Eye (tissue), 1 donor: ENCODE measurements at places on chromosomes 4 and X.

- peak; percentile 50 for DNase-seq
Measured at GRCh38 chrX:70262952-70263567, 3.1 kb upstream of the P2RY4 start.

GRCh38 chr4:86837691-86838503 is 11.3 kb downstream of the SLC10A6 start:
- no peak for DNase-seq

DNA sequence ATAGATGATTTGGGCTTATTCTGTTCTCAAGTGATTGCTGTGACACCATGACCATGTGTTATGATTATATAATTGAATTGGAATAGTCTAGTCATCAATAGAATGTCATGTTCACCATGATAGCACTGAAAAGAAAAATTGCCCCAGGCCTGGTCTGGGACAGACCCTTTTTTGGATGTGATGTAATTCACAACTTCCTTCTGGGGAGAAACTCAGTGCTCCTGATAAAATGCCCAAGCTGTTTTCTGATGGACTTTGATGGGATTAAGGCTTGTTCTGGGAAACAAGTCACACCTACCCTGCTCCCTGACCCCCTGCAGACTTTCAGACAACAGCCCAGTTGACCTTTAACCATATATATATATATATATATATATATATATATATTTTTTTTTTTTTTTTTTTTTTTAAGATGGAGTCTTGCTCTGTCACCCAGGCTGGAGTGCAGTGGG is 65.3 kb downstream of the RHOH start:
- no peak for DNase-seq

DNA sequence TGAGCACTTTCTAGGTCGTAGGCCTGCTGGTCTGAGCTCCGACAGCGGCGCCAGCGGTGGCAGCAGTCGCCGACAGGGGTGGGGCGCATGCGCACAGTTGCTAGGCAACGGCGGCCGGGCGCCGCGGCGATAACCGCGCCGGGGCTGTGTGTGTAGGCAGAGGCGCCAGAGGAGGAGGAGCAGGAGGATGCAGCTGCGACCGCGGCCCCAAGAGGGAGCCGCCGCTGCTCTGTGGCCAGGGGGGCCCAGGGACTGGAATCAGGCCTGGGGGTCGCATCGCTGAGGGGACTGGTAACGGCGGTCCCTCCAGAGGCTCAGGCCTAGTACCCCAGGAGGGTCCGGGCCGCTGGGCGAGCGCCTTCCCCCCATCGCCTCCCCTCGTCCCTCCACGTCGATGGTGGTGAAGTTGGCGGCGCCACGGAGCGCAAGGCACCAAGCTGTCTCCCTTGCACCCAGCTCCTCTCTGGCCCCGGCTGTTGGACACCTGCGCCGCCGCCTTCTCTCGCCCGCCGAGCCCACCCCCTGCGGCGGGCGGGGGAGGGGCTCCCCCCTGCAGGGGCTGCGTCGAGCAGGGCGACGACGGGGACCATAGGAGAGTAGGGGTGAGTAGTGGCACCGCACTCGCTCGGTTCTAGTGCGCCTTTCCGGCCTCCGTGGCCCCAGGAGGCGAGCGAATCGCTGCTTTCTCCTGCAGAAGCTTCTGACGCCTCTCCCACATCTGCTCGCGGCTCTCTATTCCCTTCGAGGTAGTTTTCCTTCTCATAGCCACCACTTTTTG is 58.6 kb upstream of the ZC4H2 start:
- peak; percentile 90 for DNase-seq

DNA sequence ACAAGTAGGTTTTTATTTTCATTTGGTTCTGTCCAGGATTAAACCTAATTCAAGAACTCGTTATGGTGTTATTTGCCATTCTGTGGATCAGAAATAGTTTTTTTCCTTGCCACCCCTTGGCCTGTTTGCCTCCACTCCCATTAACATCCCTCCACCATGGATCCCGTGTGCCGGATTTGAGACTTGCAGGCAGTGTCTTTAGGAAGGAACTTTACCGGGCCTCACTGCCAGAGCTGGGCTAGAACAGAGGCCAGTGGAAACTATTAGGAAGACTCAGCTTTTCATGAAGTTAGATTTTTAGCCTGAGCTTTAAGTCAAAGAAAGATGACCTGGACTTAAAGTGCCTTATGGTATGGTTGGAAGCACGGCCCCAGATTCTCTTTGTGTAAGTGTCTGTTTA is 2.4 kb downstream of the KLHL2 start:
- DNase-seq, result no peak

DNA sequence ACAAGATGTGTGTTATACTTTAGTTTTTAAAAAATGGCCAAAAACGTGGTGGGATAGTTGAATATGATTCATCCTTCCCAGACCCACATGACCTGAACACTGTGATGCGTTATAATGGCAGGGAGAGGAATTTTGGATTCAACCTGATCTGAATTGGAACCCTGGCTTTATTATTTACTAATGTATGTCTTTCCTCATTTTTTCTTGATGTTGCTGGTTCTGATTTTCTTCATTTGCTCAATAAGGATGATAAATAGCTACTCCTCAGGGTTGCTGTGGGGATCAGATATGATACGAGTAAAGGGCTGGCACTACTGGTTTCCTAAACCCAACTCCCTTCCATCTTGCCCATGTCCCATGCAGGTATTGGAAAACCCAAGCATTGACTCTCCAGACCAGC is 24.2 kb upstream of the ACSL1 start:
- no peak for DNase-seq

GRCh38 chr4:145154573-145154972 is 25.8 kb downstream of the OTUD4 start:
- DNase-seq, result peak; percentile 45

GRCh38 chr4:155787113-155787710 is 28.4 kb downstream of the GUCY1B1 start:
- peak; percentile 69 for DNase-seq

- peak; percentile 60 for DNase-seq
Measured at GRCh38 chr4:113094802-113095201, 45.3 kb downstream of the ANK2 start.

DNA sequence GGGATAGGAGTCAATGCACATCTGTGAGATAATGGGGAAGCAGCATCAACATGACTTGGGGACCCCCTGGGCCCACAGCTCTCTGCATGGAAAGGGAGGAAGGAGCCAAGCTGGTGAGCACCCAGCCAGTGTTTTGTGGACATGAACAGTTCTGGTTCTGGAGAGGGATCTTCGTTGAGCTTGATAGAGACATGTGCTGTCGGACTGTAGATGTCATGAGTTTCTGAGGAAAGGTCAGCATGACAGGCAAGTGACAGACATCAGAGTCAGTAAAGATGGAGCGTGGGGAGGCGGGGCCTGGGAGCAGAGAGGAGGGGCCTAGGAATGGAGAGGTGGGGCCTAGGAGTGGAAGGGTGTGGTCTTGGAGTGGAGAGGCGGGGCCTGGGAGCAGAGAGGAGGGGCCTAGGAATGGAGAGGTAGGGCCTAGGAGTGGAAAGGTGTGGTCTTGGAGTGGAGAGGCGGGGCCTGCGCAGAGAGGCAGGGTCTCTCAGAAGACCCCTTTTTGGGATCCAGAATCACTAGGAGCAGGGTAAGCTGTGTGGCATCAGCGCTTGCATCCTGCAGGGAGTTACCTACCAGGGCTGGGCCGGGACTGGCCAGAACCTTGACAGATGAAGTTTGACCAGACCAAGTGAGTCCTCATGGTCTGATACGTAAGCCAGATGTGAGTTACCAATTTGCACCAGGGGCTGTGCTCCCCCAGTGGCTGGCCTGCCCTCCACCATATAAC is 33.7 kb downstream of the PIGG start:
- no peak for DNase-seq

DNA sequence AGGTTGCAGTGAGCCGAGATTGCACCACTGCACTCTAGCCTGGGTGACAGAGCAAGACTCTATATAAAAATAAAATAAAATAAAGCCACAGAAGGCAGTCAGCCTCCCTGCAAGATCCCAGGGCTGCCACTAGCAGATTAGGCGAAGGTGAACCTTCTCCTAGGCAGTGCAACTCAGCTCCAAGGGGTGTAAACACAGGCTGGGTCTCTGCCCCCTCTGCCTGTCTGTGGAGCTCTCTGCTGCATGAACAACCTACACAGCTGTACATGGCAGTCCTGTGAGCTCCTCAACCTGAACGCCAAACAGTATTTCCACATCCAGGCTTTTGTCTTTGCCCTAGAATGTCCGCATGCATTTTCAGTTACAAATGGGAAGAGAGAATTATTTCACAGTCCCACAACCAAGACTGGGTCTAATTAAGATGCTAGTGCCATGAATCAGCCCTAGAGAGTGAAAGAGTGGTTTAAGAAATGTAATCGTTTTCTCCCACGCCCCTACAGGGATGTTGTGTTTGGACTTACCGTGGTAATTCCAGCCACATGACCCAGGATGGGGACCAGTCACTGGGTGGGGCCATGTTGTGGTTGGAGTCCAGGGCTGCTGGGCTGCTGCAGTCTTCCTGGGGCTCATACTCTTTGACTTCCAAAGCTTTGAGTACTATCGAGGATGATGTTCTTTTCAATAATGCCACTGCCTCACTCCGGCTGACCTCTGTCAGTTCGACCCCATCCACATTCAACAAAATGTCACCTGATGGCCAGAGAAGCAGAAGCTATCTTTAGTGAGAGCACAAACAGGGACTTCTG is 99.0 kb downstream of the FIP1L1 start:
- DNase-seq, result peak; percentile 22

DNA sequence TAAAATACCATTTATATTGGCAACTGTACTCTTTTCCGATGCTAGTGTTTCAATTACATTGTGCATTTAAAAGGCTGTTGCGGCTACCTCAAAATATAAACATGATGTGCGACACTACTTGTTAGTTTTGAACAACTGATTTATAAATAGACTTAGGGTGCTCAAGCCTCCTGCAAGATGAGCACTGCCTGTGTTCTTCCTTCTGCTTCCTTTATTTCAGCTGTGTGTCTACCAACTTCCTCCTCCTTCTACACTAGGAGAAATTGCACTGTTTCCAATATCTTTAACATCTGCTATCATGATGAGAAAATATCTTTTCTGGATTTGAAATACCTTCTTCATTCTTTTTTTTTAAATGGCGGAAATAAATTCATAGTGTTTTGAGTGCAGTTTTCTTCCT is 24.0 kb downstream of the TET2 start:
- DNase-seq, result no peak

- DNase-seq, result no peak
Measured at GRCh38 chr4:39825090-39825489, 127.2 kb downstream of the UBE2K start.

- DNase-seq, result no peak
Measured at GRCh38 chrX:109190542-109190941, 291.3 kb downstream of the GUCY2F start.

- DNase-seq, result no peak
Measured at GRCh38 chrX:23493941-23494374, 159.3 kb downstream of the PTCHD1 start.

- DNase-seq, result no peak
Measured at GRCh38 chrX:131828482-131828881, 194.6 kb upstream of the STK26 start.

DNA sequence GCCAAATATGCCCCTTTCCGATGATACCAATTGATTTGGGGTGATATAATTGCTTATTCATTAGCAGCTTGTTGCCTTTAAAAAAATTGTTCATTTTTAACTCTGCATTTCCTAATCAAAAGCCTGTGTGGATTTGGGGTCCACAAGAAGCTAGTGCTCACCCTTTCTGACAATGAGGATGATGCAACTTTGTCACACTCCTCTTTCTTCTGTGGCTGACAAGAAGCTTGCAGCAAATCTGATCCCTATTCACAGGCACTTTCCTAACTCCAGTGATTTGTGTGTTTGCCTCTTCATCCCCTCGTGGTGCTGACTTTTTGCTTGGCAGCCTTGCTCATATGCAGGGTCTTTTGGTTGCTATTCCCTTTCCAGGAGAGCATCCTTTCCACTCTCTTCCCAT is 182.7 kb upstream of the LDB2 start:
- DNase-seq, result no peak

DNA sequence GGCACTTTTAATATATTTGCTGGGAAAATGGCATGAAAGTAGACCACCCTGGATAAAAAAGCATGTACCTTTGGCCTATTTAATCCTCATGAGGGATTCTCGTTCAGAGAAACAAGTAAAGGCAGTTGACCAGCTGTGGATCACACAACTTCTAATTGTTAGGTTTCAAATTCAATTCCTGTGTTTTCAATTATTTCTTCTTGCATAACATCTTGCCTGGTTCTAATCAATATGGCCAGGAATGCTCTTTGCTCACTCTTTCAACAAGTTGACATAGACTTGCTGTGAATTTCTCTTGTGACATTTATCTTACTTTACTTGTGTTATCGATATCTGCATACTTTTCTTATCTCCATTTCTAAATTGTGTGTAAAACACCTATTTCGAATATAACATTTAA is 211.8 kb downstream of the SLC7A11 start:
- no peak for DNase-seq

DNA sequence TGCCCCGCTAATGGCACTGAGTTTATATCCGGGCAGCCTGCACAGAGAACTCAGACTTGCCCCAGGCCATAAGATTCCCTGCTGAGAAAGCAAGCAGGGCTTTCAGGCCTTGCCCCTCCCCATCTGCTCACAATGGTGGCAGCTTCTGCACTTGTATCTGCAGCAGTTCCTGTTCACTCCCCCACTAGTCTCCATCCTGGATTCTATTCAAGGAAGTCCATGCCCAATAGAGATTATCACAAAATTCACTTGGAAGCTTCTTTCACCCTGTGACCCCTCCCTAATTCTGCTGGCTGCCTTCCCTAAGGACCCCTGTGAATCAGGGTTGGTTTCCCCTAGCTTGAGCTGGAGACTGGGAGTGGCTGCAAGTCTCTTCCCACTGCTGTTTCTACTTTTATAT is 34.5 kb upstream of the UCP1 start:
- no peak for DNase-seq

DNA sequence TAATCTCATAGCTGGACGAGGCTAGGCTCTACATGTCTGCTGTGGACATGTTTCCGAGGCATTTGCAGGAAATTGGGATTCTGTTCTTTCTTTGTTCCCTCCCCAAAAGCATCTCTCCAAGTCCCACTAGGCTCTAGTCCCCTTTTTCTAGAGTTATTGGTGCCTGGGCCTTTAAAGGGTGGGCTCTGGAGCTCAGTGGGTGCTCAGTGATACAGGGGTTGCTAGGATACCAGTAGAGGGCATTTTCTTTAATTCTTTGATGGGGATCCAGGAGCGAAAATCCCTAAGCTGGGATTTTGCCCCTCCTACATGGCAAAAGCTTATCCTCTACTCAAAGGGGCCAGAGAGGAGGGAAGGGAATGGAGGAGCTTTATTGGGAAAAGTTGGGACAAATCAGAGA is 34.2 kb downstream of the ARHGEF9 start:
- peak; percentile 50 for DNase-seq

DNA sequence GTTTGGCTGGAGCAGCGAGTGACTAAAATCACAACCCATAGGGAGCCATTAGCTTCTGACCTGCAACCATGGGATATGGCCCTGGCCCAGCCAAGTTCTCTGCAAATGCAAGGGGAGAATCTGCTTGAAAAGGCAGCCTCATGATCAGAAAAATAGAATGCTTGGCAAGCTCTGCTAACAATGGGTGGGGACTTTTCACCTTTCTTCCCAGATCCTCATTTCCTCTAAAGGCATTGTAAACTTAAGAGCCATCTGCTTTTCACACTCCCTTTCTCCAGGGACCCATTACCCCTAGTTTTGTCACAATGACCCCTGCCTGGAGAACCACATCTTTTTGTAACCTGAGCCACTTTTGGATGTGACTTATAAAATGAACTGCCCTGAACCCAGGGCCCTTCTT is 104.3 kb downstream of the PARM1 start:
- no peak for DNase-seq
